ENCODE measurements at places on chromosomes 5 and 9.

DNA sequence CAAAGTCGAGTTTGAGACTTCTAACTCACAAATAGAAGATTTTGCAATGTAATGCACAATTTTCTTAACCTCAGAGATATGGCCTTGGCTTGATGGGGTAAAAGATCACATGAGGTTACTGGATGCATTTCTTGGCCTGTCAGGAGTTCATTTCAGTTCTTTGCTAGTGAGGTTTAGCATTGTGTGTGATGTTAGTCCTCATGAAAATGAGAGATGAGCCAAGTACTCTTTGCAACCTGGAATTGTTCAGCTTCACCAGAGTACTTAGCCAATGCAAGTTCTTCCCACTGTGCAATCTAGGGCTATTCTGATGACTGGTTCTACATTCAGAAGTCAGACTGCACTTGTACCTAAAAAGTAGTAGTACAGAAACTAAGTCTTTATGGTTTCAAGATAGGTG, 24.9 kb downstream of the GNAQ start:
- DNase-seq, result no peak

GRCh38 chr9:37942621-37943344, 38.9 kb upstream of the SLC25A51 start:
- no peak for DNase-seq

- DNase-seq, result no peak
Measured at GRCh38 chr9:21075484-21075883, 2.3 kb downstream of the IFNB1 start.

DNA sequence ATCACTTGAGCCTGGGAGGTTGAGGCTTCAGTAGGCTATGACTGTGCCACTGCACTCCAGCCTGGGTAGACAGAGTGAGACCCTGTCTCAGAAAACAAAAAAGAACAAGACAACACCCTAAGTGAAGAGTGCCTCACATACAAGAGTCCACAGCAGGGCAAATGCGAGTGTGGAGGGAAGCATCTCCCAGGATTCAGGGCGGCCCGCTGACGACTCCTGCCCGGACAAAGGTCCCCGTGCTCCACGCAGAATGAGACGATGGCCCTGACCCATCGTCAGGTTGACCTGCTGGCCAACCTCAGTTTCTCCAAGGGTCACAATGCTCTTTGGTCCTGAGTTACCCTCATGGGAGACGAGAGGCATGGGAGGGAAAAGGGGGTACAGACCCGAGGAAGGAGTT, 18.3 kb downstream of the MRNIP start:
- DNase-seq, result no peak

DNA sequence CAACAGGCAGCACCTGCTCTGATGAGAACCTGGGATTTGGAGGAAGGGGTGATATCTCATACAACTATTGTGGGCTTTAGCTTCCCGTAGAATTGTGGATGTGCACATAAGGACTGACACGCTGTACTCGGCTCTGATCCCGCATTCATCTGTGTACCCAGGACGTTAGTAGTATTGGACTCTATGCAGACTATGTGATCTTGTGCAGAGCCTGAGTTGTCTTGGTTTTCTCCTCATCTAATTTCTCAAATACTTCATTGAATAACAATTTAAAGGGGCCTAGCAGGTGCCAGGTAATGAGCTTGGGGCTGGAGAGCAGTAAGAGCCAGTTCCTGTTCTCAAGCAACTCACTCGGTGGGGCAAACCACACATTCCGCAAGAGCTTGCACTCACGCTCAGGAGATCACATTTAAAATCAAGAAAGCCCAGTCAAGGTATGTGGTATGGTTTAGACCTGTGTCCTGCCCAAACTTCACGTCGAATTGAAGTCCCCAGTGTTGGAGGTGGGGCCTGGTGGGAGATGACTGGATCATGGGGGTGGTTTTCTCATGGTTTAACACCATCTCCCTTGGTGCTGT, 14.8 kb downstream of the C5orf15 start:
- DNase-seq, result no peak

DNA sequence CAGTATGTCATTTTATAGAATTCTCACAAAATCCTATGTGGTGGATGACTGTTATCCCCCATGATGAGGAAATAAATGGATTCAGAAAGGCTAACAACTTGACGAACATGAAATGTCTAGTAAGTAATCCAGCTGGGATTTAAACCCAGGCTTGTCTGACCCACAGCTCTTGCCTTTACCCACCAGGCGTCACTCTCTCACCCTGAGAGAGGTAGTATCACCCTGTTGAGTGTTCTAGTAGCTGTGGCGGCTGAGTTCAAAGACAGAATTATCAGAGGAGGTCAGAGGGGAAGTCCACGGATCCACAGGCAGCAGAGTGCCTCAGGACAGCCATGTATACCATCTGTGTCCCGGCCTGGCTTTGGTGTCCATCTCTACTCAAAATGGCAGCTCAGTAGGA, 113.8 kb downstream of the ZNF462 start:
- DNase-seq, result no peak

GRCh38 chr5:109695005-109695926, 5.5 kb downstream of the MAN2A1 start:
- no peak for DNase-seq

GRCh38 chr5:16897284-16897704, 38.8 kb downstream of the MYO10 start:
- no peak for DNase-seq

DNA sequence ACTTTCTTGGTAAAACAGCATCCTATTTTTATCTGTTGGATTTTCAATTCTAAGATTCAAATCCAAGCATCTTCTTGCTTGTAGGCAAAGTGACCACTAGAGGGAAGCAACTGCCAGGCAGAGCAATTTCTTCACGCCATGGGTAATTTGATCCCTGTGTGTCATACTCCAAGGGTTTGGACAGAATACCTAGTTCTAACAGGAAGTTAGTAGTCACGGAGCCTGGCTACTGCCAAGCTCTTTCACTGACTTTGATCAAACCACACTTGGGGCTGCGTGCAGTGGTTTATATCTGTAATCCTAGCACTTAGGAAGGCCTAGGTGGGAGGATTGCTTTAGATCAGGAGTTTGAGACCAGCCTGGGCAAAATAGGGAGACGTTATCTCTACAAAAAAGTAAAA, 473.6 kb upstream of the TNC start:
- DNase-seq, result peak; percentile 75

DNA sequence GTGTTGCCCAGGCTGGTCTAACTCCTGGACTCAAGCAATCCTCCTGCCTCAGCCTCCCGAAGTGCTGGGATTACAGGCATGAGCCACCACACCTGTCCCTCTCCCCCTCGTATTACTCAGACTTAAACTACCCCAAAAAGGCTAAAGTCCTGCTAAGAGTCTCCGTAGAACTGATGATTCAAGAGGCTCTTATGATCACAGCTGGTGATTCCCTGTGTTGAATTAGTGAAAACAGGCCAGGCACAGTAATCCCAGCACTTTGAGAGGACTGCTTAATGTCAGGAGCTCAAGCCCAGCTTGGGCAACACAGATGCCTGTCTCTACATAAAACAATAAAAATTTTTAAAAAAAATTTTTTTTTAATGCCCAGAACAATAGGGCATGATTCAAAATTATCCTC, 9.2 kb downstream of the CDC26 start:
- DNase-seq, result no peak

Data from iPS DF 19.7 (cell line).